ENCODE measurements at places on chromosomes 7 and 10.

GRCh38 chr10:47054974-47055373 is 143.7 kb downstream of the PTPN20 start:
- DNase-seq: no peak

DNA sequence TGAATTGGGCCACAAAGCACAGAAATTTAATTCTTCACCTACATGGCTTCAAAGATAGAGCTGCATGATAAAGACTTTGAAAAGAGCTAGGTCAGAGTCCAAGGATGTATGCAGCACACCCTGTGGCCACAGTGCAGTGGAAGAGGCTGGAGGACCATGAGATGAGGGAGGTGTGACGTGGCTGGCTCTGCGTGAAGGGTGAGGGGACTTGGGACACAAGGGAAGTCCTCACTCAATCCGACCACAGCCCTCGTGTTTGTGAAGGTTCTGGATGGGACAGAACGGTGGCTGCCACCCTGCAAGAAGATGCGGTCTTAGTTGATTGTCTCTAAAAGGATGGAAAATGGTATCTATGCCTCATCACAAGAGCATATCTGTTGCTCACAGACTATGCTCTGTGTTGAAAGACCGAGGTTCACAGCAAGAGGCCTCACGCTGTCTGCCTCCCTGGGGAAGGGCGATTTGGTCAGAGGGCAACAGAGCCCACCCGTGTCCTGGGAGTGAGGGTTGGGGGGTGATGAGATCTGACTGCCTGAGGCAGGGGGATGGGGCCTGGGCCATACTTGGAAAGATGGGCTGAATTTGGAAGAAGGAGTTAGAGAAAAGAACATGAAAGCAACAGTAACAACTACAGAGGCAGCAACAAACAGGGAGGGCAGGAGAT is 174.4 kb upstream of the SHH start:
- no peak for DNase-seq

DNA sequence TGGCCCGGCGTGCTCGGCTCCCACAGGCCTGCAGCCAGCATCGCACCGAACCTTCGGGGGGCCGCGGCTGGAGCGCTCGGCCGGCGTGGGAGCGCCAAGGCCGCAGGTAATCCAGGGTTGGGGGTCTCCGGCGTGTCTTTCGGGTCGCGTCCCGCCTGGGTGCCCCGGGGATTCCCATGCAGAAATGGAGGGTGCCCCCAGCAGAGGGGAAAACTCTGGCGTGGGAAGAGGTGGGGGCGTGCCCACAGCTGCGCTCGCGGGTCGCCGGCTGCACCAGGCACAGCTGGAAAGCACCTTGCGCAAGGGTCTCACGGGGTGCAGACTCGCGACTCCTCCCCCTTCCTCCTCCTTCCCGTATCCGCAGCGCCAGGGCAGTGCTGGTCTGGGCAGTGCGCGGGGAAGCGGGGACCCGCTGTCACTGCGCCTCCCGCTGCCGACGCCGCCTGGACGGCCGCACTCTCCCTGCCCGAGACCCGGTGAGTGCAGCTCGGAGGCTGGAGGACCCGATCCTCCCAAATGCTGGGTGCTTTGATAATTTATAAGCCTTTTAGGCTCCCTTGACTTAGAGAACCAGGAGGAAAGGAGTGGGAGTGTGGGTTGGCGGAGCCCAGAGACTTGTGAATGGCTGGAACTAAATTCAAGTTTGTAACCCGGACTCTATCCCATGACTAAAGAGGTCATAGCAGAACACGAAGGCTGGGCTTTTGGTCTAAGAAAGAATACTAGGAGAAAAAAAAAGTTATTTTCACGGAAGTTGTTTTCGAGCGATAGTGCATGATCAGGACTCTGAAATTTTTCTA is 489 bp downstream of the MAP3K8 start:
- peak; percentile 57 for DNase-seq

GRCh38 chr7:138070908-138071307 is 5.4 kb upstream of the AKR1D1 start:
- no peak for DNase-seq

- DNase-seq: no peak
Measured at GRCh38 chr7:71283802-71284201, 151.9 kb downstream of the GALNT17 start.

GRCh38 chr7:106613848-106614560 is 47.0 kb downstream of the CCDC71L start:
- peak; percentile 16 for DNase-seq
